ENCODE measurements at places on chromosomes 7 and 10.

DNA sequence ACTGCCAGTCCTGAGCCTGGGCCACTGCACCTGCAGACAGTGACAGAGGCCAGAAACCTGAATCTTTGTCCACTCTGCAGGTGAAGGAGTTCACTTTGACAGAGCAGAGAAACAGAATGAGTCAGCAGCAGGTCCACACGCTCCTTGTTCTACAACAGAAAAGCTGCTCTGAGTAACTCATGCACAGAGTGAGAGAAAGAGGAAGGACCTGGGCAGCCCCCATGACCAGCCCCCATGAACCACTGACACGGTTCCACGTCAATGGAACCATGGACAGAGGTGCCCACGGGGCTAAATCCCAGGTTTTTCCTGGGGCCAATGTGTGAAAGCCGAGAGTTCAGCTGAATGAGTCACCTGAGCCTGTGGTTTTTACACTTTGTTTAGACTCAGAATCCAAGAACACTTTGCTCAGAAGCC, 40.8 kb upstream of the CTBP2 start:
- DNase-seq: no peak

DNA sequence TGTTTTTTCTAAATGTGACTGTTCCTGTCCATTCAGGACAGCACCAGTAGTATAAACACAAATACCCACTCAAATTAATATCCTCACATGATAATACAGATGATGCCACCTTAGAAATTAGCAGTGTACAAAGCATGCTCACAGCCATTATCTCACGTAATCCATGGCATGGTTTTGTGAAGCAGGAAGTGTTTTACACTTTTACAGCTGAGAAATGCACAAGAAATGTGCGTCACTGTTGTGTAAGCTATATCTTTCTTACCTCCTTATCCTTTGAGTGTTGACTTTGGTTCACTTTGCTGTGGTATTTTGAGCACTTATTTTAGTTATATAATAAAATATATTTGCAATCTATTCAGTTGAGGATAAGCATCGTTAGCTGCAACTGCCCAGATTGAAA, 31.6 kb downstream of the NKX2-3 start:
- DNase-seq: no peak

- DNase-seq: no peak
Observed at GRCh38 chr10:21141946-21142492, 244.9 kb upstream of the NEBL start.

DNA sequence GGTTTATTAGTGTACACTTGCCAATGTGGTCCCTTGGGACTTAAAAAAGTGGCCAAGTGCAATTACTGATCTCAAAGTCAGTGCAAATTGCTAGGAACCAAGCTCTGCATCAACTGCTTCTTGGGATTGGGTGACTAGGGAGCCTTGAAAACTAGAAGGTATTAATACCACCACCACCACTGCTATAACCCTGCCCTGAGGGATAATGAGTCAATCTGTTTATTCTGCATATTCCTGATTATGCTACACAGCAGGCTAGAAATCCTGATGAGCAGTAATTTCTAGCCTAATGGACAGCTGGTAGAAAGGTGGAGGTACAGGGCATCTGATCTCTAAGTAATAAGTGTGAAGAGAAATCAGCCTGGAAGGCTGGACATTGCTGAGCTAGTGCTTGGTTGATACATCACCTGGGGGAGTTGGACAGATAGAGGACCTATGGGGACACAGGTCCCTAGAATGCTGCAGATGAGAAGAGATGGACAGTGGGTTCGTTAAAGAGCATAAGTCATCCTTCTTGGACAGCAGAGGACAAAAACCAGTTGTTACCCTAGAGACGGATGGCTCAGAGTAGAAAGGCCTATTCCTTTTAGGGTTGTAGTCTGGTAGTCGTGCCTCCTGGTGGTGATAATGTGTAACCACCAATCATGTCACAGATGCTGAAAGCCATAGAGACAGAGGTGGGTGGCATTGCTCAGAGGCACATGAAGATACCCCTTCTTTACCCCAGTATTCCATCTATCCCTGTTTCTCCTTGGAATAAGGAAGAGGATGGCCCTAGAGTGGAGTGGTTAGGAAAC, 554.8 kb downstream of the SORCS1 start:
- no peak for DNase-seq

GRCh38 chr10:80498833-80499741, 38.6 kb upstream of the SH2D4B start:
- no peak for DNase-seq
